ENCODE measurements at places on chromosomes 1 and 21.

DNA sequence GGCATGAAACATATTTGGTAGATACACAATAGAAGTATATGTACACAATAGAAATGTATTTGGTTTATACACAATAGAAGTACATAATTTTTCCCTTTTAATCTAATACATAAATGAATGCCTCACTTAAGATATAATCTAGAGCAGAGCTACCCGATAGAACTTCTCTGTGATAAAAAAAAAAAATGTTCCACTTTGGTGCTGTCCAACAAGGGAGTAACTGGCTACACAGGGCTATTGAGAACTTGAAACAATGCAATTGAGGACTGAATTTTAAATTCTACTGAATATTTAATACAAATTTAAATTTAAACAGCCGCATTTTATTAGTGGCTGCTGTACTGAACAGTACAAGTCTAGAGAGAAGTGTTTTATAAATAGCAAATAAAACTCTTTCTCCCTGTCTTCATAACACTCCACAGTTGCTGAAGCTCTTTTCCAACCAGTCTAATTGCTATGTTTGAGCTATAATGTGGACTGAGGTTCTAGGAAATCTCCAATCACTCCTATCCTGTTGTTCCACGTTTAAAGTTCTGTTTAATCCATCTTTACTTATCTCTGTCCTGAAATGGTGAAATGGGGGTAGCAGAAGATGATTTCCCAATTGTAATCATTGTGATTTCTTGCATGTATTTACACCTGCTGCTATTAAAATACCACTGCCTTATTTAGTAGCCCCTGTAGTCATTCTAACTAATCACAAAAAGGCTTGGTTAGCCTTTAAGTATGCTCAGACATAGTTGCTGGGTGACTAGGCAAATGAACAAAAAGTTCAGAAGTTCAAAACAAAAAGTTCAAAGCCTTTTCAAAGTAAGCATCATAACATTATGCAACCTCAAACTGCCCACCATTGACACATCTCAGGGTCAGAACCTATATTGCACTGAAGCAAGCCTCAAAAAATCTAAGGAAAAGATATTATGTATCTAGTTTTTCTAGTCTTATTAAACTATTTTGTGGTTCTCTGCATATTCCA lies 192.3 kb upstream of the C1orf87 start:
- no peak for DNase-seq

- DNase-seq, result no peak
These were observed 260.0 kb upstream of the AJAP1 start for GRCh38 chr1:4394366-4394765.

- no peak for DNase-seq
These were observed 30.4 kb downstream of the H3-3A start for GRCh38 chr1:226092965-226093364.

DNA sequence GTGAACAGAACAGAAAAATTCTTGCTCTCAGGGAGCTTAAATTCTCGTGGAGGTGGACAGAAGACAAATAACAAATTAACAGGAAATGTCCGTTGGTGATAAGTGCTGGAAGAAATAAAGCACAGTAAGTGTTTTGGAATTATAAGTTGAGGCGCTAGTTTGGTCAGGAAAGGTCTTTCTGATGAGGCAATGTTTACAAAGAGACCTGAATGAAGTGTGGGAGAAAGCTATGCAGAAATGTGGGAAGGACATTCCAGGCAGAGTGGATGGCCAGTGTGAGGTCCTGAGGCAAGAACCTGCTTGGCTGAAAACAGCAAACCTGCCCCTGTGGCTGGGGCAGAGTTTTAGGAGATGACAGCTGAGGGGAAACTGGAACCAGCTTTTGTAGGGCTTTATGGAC lies 23.3 kb downstream of the NGF start:
- DNase-seq, result no peak

GRCh38 chr1:230084408-230085177 lies 17.6 kb downstream of the GALNT2 start:
- no peak for DNase-seq

- DNase-seq, result no peak
These were observed 16.6 kb downstream of the SLC1A7 start for GRCh38 chr1:53125623-53126360.

- DNase-seq, result no peak
These were observed 92.6 kb downstream of the NID1 start for GRCh38 chr1:235972311-235972689.

DNA sequence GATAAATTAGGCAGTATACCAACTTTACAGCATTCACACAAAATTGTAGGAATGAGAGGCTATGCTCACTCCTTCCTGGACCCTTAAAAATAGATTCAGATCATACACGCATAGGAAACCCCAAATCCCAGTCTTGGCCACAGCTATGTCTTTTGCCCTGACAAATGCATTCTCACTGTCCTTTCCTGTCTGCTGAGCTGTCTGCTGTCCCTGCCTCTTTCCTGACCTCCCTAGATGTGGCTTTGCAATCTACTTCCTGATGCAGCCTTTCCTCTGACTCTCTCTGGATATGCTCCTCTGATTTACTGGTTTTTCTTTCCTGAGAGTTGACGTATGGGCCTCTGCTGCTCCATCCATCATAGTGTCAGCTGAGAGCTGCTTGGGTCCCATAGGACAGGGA lies 59.8 kb upstream of the SLC35F3 start:
- DNase-seq, result no peak

- DNase-seq, result no peak
These were observed 15.6 kb upstream of the ATP1B1 start for GRCh38 chr1:169090900-169091311.

GRCh38 chr21:41201385-41201784 lies 33.4 kb downstream of the BACE2 start:
- DNase-seq, result no peak

GRCh38 chr21:32777269-32777668 lies 5.7 kb upstream of the PAXBP1 start:
- no peak for DNase-seq

- DNase-seq, result no peak
These were observed 54.7 kb downstream of the FNBP1L start for GRCh38 chr1:93502571-93502970.

DNA sequence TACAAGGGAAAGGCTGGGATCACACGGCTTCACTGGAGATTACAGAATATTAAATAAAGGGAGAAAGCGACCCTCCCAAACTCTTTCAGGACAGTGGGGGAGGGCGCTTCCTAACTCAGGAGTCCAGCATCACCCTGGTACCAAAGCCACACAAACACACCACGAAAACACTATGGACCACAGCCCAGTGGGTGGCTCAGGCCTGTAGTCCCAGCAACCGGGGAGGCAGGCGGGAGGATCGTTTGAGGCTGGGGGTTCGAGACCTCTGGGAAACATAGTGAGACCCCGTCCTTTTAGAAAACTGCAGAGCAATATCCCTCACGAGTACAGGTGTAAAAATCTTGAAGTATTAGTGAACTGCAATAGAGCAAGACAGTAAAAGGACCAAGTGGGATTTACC lies 16.0 kb downstream of the TRIM11 start:
- no peak for DNase-seq

GRCh38 chr1:60797351-60797750 lies 285.0 kb upstream of the NFIA start:
- no peak for DNase-seq

- no peak for DNase-seq
These were observed 90.7 kb downstream of the MT1HL1 start for GRCh38 chr1:236913371-236914037.

DNA sequence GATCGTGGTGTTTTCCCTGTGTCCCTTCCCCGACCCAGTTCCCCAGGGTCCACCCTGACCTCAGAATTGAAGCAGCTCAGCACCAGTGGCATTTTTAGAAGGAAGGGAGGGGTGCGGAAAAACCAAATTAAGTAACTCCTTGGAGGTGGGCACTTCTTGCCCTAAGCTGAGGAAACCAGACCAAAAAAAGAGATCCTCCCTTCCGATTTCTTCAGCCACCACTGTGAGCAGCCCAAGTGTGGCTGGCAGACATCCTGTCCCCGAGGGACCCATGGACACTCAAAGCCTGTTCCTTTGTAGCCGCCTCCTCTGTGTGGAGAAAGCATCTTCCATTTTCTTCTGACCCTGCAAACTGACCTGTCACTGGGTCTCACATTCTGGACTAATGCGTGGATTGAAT lies 31.3 kb downstream of the KIRREL1 start:
- no peak for DNase-seq

DNA sequence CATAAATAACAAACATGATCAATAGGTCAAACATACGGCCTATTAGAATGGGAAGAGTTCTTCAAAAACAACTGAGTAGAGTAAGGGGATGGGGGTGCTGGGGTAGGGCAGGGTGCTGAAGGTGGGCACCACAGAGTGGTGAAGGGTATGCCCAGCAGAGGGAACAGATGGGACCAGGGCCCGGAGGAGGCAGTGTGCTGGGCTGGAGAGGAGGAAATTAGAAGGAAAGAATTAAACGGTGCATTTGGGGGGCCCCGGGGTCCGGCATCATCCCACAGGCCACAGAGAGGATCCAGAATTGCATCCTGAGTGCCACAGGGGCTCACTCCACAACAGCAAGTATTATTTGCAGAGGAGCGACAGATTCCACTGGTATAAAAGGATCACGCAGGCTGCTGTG lies 94.5 kb downstream of the GLIS1 start:
- DNase-seq, result no peak

- no peak for DNase-seq
These were observed 43.9 kb downstream of the ARHGEF16 start for GRCh38 chr1:3498246-3498930.

DNA sequence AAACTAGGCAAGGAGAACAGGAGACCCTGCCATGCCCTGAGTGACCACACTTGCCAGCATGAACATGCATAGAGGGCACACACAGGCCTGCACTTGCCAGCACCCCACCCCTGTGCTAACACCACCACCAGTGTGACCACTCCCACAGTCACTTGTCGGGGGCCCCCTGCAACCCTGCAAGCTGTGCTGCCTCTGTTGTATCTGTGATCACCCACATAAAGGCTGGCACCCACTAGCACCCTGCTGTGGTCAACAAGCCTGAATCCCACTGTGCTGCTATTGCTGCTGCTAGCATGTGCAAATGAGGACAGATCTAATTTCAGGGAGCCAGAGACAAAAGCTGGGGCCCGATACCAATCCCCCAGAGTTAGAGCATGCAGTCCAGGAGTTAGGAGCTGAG lies 217.7 kb downstream of the GIPC2 start:
- no peak for DNase-seq

- no peak for DNase-seq
These were observed 4.4 kb downstream of the PLOD1 start for GRCh38 chr1:11938722-11939526.

- no peak for DNase-seq
These were observed 771 bp downstream of the ABCD3 start for GRCh38 chr1:94418664-94419655.

- DNase-seq, result no peak
These were observed 562 bp upstream of the EPB41 start for GRCh38 chr1:28913786-28914227.

DNA sequence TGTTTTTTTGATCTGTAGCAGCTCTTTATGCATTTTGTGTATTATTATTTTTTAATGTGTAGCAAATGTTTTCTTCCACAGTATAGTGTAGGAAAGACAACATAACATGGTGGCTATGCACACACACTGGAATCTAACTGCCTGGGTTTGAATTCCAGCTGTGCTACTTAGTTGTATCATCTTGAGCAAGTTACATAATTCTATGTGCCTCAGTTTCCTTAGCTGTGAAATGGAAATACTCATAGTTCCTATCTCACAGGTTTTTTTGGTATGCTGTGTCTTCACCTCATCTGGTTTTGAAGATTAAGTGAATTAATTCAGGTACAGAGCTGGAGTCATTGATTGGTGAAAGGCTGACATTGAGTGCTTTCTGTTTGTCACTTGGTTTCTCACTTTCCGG lies 1.2 kb upstream of the IARS2 start:
- DNase-seq, result no peak

DNA sequence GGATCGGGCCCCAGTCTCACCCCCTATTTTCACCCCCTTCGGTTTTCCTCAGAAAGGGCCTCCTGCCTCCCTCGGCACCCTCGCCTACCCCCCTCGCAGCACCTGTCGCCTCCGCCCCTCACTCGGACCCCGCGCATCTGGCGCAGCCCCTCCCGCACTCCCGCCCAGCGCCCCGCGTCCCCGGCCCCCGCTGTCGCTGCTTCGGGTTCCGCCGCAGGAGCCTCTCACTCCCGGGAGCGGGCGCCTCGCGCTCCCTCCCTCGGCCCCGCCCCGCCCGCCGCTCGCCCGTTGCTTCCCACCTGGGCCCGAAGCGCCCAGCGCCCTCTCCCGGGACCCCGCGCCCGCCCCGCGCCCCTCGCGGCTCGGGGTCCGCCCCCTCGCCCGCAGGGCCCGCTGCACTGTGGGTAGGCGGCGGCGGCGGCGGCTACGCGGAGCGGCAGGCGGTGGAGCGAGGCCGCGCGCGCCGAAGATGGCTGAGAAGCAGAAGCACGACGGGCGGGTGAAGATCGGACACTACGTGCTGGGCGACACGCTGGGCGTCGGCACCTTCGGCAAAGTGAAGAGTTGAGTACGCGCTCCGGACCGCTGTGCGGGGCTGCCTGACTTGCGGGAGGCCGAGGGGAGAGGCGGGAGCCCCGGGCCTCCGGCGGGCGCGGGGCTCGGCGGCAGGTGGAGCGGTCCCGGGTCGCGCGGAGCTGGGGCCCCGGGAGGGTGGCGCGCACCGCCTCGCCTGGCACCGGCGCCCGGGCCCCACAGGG lies at the start of gene PRKAA2:
Gene PRKAA2, plus strand, starts transcription at position 396 of the 758 bp plus-strand sequence. Its CDS starts 74 bp downstream, at position 470.
- no peak for DNase-seq

DNA sequence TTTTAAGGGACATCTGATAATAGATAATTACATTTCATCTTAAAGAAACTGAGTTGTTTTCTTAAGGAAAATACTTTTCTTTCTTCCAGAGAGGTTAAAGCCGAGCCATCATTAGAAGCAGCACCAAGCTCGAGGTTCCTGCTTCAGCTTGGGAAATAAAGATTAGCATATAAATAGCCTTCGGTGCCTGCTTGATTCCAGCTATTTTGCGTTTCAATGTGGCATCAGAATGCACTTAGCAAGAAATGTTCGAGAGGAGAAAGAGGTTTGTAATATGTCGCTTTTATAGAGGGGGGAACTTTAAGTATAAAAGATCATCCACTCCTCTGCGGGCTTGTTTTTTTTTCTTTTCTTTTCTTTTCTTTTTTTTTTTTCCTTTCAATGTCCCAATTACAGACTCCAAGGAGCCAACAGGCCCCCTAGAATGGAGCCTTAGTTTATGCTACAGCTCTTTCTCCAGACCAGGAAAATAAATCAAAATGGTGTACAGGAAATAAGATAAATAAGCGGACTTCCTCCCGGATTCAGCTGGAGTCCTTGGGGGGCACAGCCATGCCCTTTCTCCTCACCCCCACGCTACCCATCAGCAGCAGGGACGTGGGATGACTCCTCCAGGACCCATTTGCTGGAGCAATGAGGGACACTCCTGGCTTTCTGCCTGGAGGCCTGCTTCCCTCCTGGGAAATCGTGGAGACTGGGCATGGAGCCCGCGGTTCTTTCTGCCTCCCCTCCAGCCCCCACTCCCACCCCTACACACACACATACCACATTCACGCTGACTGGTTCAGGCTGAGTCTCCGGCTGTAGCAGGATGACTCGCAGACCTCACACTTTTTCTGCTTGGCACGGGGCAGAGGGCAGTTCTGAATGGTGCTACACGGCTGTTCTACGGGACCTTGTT lies 131.6 kb downstream of the RRAGC start:
- no peak for DNase-seq

GRCh38 chr21:34509151-34509550 lies 2.9 kb downstream of the KCNE1 start:
- DNase-seq, result no peak

Data from CD4-positive, alpha-beta T cell treated with Interleukin-12 subunit alpha and Interleukin-12 subunit beta, for 1 hour (primary cell).